ENCODE measurements at places on chromosomes 12 and 14.
A peak's percentile ranks its signal among the peaks of the same experiment; 100 is the strongest.

DNA sequence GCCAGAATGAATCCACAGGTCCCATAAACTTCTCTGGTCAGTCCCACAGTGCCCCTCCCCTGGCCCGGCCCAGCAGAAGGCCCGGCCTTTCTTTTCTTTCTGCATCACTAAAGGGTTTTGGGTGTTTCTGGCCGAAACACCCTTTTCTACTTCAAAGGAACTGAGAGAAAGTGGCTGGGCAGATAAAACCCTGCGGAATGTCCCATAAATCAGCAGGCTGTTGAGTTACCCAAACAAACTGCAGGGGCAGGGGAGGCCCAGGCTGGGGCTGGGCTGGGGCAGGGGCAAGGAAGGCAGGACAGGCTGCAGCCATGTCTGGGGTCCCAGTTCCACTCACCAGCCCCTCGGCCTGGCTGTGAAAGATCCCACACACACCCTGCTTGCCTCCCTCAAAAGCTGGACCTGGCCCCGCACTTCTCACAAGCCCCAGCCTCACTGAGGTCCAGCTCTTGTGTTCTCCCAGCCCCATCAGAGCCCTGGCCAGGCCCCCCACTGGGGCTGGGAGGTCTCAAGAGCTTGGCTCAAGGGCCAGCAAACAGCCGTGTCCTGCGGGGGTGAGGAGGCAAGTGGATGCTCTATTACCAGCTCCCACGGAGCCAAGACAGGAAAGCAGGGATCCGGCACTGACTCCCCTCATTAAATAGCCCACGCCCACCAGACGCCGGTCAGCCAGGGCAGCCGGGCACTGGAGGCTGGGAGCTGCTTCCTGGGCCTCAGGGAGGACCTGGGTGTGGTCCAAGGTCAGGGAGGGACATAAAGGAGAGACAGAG, 41.9 kb downstream of the CCNK start:
- no peak for DNase-seq

DNA sequence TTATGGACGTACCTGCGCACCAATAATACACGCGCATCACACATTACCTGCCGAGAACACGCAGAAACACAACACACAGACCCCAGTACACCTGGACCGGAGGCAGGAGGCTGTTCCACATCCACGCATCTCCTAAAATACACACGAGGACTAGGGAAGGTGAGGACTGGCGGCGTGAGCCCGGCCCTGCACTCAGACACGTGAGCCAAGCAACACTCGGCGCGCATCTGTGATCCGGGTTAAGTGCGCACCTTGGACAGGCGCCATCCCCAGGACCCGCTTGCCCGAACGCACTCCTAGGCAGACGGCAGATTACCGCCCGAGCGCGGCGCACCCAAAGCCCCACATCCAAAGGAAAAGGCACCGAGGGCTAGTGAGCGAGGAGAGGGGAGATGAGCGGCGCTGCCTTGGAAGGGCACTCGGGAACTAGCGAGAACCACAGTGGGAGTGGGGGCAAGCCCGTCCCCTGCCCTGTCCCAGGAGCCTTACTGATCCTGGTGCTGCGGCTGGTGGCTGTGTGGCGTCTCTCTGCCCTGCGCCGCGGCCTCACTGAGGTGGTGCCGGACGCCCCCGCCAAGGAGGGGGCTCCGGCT, 417 bp downstream of the GLS2 start:
- DNase-seq = peak; percentile 30

GRCh38 chr12:110896559-110896958, 23.8 kb downstream of the MYL2 start:
- DNase-seq = no peak

DNA sequence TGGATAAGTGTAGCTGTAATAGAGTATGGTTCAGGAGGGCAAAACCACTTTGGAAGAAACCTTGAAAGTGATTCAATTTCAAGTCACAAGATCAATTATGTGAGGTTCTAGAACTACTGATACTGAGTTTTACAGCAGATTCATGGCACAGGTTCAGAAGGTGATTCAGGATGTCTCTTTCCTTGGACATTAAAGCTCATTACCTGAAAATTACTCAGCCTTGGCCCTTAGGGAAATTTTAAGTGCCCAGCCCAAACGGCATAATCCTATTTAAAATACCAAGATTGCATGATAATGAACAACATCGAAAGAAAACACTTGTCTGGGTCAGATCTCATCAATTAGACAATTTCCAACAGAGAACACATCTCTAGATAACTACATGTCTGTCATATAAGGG, 70.2 kb upstream of the SLC38A2 start:
- DNase-seq = no peak

DNA sequence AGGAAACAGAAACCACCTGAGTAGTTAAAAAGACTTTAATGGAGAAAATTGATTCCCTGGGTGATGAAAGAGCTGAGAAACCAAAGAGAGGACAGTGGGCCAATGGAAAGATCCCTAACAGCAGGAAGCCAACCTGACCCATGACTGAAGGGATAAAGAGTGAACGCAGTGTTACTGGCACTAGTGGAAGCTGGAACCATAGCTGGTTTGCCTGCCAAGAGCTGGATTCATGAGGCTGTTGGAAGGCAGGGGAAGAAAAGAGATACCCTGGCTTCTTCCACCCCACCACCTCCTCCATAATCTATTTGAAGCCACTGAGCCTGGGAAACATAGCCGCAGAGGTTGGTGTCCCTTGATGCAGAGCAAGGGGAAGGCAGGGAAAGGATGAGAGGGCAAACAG, 125.5 kb upstream of the PRKD1 start:
- no peak for DNase-seq

Measured in naive B cell (primary cell).